ENCODE measurements at places on chromosomes 4 and X.
A peak's percentile ranks its signal among the peaks of the same experiment; 100 is the strongest.

- no peak for DNase-seq
Observed at GRCh38 chrX:41824551-41824950, 98.8 kb downstream of the CASK start.

- no peak for DNase-seq
Observed at GRCh38 chrX:111133389-111133788, 37.4 kb downstream of the PAK3 start.

GRCh38 chr4:7167706-7168105, 24.6 kb upstream of the SORCS2 start:
- DNase-seq, result no peak

DNA sequence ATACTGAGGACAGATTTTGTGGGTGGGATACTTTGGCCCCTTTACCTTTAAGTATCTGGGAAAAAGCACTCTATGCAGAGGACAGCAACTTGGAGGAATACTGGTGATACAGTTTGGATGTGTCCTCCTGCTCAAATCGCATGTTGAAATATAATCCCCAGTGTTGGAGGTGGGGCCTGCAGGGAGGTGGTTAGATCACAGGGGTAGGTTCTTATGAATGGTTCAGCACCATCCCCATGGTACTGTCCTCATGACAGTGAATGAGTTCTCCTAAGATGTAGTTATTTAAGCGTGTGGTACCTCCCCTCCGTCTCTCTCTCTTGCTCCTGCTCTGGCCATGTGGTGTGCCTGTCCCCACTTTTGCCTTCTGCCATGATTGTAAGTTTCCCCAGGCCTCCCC, 24.6 kb downstream of the GPAT3 start:
- no peak for DNase-seq

DNA sequence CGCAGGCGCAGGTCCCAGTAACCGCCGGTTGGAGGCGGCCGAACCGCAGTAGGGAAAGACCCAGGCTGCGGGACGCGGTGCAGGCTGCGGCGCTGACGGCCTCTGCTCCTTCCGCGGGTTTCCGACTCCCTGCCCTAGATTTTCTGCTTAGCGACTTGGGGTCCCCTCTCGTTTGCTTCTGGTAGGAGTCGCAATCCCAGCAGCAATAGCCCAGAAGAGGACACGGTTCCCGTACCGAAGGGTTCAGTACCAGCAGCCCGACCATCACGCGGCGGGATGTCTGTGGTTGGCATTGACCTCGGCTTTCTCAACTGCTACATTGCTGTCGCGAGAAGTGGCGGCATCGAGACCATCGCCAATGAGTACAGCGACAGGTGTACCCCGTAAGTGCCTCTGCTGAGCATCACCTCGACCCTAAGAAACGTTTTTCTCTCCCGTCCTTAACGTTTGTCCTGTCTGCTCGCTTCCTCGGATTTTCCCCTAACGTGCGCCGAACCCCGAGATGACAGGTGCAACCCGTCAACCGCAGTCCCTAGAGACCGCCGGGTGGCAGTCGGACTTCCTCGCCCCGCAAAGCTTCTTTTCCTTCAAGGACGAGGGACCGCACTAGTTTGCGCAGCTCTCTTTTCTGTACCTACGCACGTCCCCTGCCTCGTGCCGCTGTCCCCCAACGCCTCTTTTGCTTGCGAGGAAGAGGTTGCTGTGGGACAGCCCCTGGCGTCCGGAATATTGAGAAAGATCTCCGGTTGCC, at the start of gene HSPA4L:
Gene HSPA4L (plus strand): TSS at position 48 of the 751 bp plus-strand sequence. CDS start 229 bp downstream, at position 277.
- DNase-seq, result peak; percentile 64

DNA sequence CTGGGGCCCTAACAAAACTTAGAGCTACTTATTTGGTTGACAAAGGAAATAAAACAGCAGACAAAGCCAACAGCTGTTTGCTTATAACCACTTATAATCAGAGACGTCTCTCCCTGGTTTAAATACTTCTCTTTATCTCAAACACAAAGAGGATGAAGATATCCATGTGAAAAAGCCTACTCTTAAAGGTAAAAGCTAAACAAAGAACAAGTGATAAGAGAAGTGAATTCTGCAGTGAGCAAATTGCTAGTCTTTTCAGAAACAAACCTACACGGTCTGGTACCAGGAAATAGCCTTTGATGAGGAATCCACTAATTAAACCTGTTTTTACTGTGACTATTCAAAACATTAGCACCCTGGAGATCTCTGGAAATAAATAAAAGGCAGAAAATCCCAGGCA, 46.7 kb downstream of the GRIA3 start:
- DNase-seq, result no peak

- DNase-seq, result peak; percentile 86
Observed at GRCh38 chr4:84498935-84499623, at the start of gene NKX6-1. TSS of gene NKX6-1 (minus strand) at chr4:84499292. CDS start at chr4:84498228, 1,064 bp downstream.

DNA sequence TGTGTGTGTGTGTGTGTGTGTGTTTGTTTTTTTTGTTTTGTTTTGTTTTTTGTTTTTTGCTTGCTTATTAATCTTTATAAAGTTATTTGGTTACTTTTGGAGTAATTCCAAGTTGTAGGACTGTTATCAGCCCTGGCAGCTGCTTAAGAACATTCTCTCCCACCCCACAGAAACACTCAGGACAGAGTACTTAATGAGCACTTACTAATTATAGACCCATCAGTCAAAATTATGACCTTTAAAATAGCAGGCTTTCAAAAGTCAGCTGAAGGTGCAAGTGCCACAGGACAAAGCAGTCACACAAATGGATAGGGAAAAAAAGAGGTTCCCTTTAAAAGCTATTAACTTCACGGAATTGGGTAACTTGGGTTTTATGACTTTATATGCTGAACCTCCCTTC, 69.0 kb downstream of the BEND2 start:
- no peak for DNase-seq

DNA sequence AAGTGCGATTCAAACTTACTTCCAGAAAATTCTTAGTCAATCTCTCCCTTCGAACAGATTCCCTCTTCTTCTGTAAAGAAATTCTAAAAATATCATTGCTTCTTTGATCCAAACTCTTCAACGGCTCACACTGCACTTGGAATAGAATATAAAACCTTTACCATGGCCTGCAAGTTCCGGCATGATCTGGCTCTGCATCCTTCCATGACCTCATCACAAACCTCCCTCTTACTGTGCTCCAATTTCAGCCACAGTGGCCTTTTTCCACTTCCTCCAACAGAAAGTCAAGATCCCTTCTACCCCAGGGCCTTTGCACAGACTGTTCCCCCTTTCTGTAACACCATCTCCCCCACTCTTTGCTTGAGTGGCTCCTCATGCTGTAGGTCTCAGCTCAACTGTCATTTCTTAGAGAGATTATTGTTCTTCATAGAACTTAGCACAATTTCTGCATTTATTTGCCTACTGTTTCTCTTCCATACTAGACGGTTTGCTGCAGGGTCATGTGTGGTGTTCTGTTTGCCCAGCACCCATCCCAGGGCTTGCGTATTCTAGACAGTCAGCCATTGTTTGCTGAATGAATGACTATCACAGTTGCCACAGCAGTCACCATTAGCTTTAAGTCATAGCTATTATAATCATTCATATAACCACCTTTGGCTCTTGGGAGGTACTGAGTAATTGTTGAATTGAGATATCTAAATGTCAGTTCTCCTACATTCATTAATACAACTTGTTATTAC, 1.9 kb upstream of the STOX2 start:
- DNase-seq, result no peak

- DNase-seq, result no peak
Observed at GRCh38 chr4:25028851-25029250, 1.9 kb downstream of the LGI2 start.

DNA sequence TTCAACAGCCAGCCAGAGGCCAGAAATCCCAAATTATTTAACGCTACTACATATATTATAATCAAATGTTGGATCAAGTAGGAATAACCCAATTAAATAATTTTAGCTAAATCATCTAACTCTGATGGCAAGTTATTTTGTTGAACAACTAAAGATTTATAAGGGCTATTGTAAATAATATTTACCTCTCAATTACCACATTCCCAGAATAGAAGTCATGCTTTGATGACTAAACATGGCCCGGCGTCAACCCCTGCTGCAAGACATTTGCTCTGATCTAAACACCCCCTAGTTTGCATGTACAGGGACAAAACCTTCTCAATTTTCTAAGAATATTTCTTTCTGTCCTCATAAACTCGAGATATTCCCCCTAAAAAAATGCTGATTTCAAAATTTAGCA, 14.2 kb downstream of the VEGFC start:
- no peak for DNase-seq

GRCh38 chrX:23331701-23332100, 2.9 kb upstream of the PTCHD1 start:
- DNase-seq, result no peak

- DNase-seq, result no peak
Observed at GRCh38 chr4:110489901-110490508, 14.1 kb downstream of the ENPEP start.

- no peak for DNase-seq
Observed at GRCh38 chr4:69970071-69970470, 4.5 kb upstream of the CSN2 start.

DNA sequence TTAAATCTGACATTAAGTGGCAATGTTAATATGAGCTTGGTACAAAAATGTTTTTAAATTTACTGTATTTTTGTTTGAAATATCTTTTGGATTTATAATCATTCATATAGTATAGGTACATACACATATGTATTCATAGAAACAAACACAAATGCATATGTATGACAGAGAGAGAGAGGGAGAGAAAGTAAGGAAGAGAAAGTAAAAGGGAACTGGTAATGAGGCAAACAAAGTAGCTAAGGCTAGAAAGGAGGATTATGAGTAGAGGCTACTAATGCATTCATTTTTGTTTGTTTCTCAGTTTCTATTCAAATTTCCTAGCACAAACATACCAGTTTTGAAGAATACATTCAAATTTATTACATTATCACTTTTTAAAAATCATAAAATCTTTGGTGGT, 132.4 kb downstream of the GLRA3 start:
- no peak for DNase-seq

DNA sequence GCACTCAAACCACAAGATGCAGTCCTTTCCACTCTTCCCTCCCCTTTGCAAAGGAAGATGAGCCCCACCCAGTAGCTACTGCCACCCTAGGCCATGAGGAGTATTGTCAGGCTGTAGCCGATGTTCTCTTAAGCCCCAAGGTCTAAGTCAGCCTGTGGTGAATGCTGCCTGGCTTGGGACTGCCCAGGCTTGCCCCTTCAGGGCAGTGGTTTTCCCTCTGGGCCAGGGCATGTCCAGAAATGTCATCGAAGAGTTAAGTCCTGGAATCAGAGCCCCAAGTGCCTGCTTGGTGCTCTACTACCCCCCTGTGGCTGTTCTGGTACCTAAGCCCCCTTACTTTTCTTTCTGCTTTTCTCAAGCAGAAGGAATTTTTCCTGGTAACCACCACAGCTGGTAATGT, 11.8 kb upstream of the PGK1 start:
- DNase-seq, result no peak

Data from HuH-7 (cell line).